ENCODE measurements at places on chromosomes 6 and 20.

DNA sequence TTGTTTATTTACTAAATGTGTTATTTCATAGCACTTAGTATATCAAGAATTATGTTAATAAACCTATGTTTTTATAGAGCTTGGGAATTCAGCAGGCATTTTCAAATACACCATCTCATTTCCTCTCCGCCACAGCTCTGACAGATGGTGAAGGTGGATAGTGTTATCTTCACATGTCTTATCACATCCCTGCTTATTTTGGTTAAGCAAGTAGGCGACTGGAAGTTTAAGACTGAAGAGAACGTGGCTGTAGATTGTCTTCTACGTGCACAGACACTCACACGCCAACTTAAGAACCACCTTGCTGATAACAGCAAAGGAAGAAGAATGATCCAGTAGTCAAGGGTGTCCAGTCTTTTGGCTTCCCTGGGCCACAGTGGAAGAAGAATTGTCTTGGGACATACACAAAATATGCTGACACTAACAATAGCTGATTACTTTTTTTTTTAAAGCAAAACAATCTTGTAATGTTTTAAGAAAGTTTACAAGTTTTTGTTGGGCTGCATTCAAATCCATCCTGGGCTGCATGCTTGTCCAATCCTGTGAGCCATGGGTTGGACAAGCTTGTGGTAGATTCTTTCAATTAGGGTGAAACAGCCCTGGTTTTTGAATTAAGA lies 43.3 kb upstream of the SCGN start:
- no peak for DNase-seq

- DNase-seq = peak; percentile 33
Measured at GRCh38 chr6:55069132-55069781, 105.1 kb upstream of the HCRTR2 start.

- DNase-seq = no peak
Measured at GRCh38 chr6:39956936-39957335, 22.7 kb upstream of the MOCS1 start.

GRCh38 chr6:100657678-100658330 lies 193.1 kb upstream of the SIM1 start:
- DNase-seq = no peak

GRCh38 chr6:132673376-132674094 lies 14.6 kb upstream of the TAAR1 start:
- DNase-seq = no peak

GRCh38 chr6:138293428-138294395 lies 75.4 kb upstream of the PBOV1 start:
- DNase-seq = peak; percentile 23

DNA sequence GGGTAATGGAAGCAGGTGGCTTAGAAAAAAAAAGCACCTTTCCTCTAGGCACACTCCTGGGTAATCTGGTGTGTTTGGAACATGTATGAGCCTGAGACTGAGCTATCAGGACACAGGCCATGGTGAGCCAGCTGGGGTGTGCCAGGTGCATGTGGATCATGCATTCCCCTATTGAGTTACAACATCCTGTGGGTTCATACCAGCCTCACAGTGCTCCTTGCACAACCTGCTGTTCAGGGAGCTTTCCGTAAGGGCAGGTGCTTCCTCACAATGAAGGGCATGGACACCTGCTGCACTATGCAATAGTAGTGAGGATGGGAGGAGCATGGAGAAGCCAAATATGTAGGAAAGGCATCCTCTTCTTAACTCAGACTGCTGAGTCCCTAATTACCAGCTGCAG lies 197.2 kb upstream of the SUPT3H start:
- DNase-seq = no peak

GRCh38 chr20:64167676-64168075 lies 3.4 kb downstream of the MYT1 start:
- peak; percentile 6 for DNase-seq

Data from GM04504 (cell line).